ENCODE measurements at places on chromosomes 7 and 10.

DNA sequence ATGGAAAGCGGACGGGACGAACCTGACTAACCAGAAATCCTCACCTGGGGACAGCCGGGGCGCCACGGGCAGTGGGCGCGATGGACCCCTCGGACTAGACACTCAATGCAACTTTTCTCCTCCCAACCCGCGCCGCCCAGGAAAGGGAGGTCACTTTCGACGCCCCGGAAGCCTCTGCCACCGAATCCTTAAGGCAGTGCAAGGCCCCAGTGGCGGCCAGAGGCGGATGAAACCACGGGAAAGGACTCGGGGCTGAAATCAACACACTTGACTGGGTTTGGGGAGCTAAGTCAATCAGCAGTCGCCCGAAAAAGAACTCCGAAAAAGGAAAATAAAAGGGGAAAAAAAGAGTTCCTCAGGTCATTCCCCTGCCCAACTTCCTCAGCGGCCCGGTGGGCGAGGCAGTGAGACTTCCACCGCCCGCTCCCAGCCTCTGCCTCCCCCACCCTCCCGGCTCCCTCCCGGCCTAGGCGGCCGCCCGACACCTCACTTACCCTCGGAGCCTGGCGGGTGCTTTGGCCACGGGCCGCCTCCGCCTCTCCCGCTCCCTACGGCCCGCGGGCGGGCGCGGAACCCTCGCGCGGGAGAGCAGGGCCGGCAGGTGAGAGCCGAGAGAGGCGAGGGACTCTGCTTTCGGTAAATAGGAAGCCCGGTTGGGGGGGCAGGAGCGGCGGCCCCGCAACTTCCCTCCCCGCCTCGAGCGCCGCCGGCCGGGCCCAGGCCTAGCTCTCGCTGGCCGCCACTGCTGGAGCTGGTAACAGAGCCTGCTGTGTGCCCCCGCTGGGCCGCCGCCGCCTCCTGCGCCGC is 518 bp downstream of the WAPL start:
- peak; percentile 17 for DNase-seq

- DNase-seq, result no peak
Observed at GRCh38 chr7:47228386-47229014, 353.4 kb downstream of the TNS3 start.

DNA sequence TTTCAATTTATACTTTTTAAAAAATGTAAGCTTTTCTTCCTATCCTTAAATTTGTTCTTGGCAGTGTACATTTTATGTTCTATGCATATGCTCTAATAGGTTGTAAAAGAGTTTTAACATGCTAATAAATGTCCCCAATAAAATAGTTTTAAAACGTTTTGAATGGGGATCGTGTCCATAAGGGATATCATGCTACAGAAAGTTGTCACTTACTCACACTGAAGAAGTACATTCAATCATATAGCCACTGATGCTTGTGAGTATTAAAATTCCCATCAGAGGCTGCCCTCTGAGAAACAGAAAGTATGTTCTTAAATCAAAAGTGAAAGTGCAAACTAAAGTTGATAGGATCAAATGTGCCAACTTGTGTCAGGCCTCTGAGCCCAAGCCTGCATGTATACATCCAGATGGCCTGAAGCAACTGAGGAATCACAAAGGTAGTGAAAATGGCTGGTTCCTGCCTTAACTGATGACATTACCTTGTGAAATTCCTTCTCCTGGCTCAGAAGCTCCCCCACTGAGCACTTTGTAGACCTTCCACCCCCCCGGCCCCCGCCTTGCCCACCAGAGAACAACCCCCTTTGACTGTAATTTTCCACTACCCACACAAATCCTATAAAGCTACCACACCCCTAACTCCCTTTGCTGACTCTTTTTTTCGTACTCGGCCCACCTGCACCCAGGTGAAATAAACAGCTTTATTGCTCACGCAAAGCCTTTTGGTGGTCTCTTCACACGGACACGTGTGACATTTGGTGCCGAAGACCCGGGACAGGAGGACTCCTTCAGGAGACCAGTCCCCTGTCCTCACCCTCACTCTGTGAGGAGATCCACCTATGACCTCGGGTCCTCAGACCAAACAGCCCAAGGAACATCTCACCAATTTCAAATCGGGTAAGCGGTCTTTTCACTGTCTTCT is 877 bp upstream of the NOD1 start:
- no peak for DNase-seq

DNA sequence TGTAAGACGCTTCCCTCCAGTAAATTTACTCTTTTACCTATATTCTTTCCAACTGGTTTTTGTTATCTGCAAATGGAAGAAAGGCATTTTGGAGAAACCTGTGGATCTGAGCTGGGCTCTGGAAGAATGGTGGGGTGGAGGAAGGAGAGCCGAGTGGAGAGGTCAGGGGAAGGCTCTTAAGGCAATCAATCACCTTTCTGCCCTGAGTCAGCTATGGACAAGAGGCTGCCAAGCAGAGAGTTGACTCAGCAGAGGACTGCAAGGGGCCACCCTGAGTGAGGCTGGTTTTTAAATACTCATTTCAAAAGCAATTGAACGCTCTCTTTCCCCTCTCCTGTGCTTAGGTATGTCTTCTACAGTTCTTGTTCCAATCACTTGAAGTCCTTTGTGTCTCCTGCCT is 81.8 kb downstream of the SPAG6 start:
- no peak for DNase-seq

DNA sequence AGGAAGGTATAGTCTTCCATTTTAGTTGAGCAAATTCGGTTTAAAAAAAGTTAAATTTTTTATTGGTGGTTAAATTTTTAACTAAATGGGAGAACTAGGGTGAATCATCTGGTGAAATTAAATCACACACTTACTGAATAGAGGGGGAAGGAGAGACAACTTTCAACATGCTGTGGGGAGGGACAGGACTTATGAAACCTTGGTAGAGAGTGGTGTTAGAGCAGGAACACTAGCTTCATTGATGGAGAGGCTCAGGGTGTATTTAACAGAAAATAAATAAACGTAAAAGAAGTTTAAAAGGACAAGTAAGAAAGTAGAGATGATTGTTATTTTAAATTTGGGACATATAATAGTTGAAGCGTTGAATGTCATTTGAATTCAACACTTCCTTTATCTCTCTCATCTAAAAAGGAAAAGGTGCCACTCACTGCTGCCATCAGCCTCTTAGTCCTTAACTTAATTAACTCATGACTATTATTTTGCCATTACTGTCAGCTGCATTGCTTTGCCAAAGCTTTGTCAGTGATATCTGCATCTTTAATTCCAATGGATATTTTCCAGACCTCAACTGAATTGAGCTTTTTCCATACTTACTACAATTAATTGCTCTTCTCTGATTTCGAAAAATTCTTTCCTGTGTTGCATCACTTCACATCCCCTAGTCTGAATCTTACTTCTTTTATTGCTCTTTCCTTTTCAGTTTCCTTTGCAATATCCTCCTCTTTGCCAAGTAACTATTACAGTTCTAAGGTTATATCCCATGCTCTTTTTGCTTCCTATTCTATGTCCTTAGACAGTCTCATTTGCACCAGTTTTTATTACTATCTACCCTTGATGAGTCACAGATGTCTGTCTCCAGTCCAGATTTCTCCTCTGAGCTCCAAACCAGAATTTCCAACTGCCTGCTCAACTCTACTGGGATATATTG is 71.7 kb downstream of the GNAT3 start:
- DNase-seq, result no peak

- no peak for DNase-seq
Observed at GRCh38 chr10:1102831-1103230, 46.6 kb downstream of the WDR37 start.

GRCh38 chr7:38507384-38507783 is 123.8 kb downstream of the AMPH start:
- DNase-seq, result no peak

Measured in stimulated activated CD8-positive, alpha-beta memory T cell treated with anti-CD3 and anti-CD28 coated beads, Interleukin-7, amount 100 ng/mL, for 1 hour (primary cell).